ENCODE measurements at places on chromosomes 3 and 15.

DNA sequence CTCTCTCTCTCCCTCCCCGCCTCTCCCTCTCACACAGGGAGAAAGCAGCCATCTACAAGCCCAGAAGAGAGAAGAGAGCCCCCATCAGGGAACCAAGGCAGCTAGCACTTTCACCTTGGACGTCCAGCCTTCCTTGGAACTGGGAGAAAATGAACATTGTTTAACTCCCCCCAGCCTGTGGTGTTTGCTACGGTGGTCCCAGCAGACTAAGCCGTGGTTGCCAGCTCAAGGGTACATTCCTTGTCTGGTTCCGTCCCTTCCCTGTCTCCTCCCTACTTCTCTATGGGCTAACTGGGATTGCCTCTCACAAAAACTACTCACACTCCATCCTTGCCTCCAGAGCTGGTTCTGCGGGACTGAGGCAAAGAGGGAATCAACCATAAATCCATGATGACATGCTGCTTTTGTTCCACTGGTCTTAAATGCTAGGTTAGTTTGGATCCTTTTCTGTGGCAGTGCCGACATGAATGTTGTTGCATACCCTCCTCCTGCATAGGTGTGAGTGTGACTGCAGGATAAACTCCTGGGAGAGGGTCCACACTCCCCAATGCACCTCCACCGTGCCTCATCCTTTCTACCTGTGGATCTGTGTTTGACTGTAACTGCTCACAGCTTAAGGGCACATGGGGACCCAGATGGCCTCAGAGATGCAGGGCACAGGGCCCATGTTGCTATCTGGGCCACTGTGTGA is 12.0 kb downstream of the C3orf22 start:
- no peak for DNase-seq

DNA sequence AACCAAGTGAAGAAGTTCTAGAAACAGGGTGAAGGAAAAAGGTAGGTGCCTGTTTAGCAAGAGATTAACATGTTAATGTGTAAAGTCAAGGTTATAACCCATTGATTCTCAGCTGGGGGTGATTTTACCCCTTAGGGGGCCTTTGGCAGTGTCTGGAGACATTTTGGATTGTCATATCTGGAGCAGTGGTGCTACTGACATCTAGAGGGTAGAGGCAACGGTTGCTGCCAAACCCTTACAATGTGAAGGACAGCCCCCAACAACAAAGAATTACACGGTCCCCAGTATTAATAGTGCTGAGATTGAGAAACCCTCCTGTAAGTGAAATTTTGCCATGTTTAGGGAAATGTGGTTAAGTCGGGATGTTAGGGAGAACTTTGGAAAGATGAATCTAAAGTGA is 74.7 kb downstream of the CRYBG3 start:
- DNase-seq: no peak

DNA sequence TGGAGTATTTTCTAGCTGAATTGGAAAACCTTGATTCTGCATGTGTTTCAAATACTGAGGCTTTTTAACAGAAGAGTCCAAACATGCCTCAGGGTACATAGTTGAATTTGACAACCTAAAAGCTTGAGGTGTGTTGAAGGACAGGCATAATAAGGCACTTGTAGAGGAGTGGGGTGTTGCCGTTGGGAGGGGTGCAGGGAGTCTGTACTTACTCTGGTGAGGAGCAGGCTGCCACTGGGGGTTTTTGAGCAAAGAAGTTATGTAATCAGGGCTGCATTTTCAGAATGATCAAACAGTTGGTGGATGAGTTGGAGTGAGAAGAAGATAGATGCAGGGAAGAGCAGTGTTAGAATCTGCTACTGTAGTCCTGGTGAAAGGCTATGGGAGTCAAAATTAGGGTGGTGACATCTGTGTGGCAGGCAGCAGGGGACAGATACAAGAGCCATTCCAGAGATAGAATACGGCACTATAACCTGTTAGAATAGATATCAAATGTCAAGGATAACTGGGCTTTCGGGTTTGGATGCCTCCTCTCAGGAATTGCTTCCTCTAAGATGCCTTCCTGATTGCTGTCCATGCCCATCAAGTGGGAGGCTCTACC is 161.6 kb downstream of the GHSR start:
- DNase-seq: no peak

GRCh38 chr15:68935400-68935937 is 5.1 kb downstream of the SPESP1 start:
- no peak for DNase-seq

- DNase-seq: no peak
These were observed 302.7 kb downstream of the CTNNB1 start for GRCh38 chr3:41502023-41502422.

Data from astrocyte (in vitro differentiated cells and primary cell).